ENCODE measurements at places on chromosomes 1 and 21. TPM values are rescaled to one million over a fixed set of nuclear protein-coding genes. Genes with fewer than 3 reads are reported as not detected.

The DMRTA2 gene
- total RNA-seq = 0.15 TPM

The CHIA gene
- not detected for total RNA-seq

The TMEM35B gene
- 17.3 TPM for total RNA-seq

The PLEKHN1 gene
- 6.1 TPM for total RNA-seq

The MX1 gene
- 1.6 TPM for total RNA-seq

Data from A549 treated with DMSO at 1 μM for 4 hours (cell line).